ENCODE measurements at places on chromosomes 2 and 18.

- no peak for DNase-seq
- no peaks in the 10 kb centered on the region for H3K27me3 ChIP-seq
- H3K36me3 ChIP-seq: no peaks in the 10 kb centered on the region
- no peak overlapping the region for H3K4me3 ChIP-seq
Measured at GRCh38 chr2:150690870-150691269, 203.4 kb upstream of the RND3 start.

DNA sequence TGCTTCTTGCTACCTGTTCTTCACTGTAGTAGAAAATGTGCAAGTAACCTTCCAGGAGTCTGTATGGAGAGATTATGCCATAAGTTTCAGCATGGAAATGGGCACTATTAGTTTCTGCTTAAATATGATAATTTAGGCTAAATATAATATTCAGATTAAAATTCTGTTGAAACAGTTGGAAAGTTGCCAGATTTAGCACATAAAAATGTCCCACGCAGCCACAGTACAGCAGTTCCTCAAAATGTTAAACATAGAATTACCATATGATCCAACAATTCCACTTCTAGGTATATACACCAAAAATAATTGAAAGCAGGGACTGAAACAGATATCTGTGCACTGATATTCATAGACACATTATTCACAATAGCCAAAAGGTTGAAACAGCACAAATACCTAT, 121.2 kb downstream of the NRP2 start:
- no peak overlapping the region for H3K27ac ChIP-seq
- H3K27me3 ChIP-seq: peaks cover 3% of the 10 kb centered on the region
- H3K36me3 ChIP-seq: no peaks in the 10 kb centered on the region

- DNase-seq: no peak
- H3K4me3 ChIP-seq: no peak overlapping the region
- no peaks in the 10 kb centered on the region for H3K27me3 ChIP-seq
- H3K36me3 ChIP-seq: no peaks in the 10 kb centered on the region
- no peak overlapping the region for H3K27ac ChIP-seq
- H3K4me1 ChIP-seq: no peaks in the 10 kb centered on the region
Measured at GRCh38 chr2:48991415-48992131, 162.7 kb downstream of the FSHR start.

GRCh38 chr18:65091744-65092329, 659.0 kb upstream of the CDH7 start:
- H3K36me3 ChIP-seq: no peaks in the 10 kb centered on the region
- H3K27me3 ChIP-seq: no peaks in the 10 kb centered on the region
- no peak overlapping the region for H3K27ac ChIP-seq
- H3K4me3 ChIP-seq: no peak overlapping the region

Measured in Panc1 (cell line).